NAMALWA (cell line): ENCODE measurements at places on chromosomes 3 and 15.

GRCh38 chr3:113274425-113275257, 63.3 kb downstream of the BOC start:
- no peak for DNase-seq

GRCh38 chr3:32994045-32994444, 42.6 kb downstream of the CCR4 start:
- no peak for DNase-seq

DNA sequence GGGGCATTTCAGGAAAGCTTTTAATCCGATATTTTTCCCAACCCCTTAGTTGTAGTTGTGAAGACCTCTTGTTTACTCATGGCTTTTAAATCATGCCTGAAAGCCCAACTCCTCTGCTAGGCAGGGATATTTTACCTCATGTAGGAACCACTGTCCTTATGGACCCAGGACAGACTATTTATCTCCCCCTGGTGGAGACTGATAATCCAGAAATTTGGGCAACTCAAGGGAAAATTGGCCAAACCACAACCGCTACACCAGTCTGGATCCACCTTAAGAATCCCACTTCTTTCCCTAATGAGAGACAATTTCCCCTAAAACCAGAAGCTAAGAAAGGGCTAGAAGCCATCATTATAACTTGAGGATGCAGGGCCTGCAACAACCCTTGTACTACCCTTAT, 248.1 kb upstream of the STAC start:
- DNase-seq, result peak; percentile 6

GRCh38 chr15:101733545-101733944, 9.3 kb upstream of the TARS3 start:
- DNase-seq, result no peak

- DNase-seq, result no peak
Observed at GRCh38 chr3:70506775-70507174, 194.3 kb upstream of the MDFIC2 start.

DNA sequence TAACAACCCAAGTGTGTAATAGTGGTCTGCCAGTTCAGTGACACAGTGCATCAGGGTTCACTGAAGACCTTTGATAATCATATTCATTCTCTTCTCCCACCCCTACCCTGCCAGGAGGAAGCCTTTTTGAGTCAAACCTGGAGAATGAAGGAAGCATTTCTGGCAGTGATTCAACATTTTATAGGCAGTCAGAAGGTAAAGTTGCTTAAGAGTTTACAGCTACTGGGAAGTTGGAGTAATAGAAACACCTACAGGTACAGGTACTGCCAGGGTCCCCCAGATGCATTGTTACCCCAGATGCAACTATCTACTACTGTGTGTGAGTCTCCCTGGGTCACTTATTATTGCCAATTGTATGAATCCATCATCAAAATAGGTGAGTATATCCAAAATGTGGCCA, 146.9 kb upstream of the EIF1B start:
- no peak for DNase-seq

DNA sequence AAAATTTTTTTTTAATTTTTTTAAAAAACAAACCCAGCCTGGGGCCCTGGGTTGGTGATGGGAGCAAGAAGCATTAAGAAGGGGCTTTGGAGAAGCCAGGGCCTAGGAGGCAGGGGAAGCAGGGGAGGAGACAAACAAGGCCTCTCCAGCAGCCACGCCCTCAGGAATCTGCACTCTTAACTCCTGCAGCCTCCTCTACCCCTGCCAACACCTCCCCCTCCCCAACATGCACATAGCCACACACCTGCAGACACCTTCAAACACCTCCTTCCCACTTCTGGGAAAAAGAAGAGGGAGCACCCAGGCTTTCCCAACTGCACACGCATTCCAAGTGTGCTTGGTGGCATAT, 2.7 kb upstream of the DCAF1 start:
- DNase-seq, result no peak

GRCh38 chr3:102206511-102207031, 228.2 kb upstream of the ZPLD1 start:
- DNase-seq, result no peak

- DNase-seq, result no peak
Observed at GRCh38 chr3:132783152-132783551, 60.9 kb upstream of the NPHP3 start.

GRCh38 chr3:48474619-48475018, 28.1 kb downstream of the ATRIP start:
- no peak for DNase-seq

- no peak for DNase-seq
Observed at GRCh38 chr3:14358426-14359211, 43.8 kb upstream of the SLC6A6 start.

DNA sequence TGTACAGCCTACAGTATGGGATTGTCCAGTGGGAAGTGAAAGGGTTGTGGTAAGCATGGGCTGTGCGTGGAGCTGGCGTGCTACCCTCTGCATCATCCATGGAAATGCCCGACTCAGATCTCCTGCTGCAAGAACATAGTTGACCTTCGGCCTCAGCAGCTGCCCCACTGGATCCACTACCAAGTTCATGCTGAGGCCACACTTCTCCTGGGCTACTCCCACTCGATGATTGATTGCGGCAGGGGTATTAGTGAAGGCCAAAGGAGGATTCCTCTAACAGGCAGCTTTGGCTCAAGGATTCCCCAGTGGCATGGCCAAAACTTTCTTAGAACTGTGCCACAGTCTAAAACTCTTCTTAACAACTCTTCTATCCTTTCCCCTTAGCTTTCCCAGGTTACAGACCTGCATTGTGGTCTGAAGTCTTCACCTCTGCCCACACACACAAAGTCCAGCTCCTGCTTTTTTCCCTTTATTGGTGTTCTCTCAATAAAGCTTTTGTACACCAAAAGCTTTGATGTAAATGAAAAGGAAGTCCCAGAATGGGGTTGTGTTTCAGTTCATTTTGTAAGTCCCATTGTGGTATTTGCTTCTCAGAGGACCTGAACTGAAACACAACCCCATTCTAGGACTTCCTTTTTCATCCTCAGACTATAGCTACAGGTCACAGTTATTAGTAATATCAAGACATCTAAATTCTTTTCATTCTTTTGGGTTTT, 4.9 kb upstream of the TBC1D5 start:
- no peak for DNase-seq

GRCh38 chr3:70557976-70558375, 245.5 kb upstream of the MDFIC2 start:
- DNase-seq, result no peak

- DNase-seq, result no peak
Observed at GRCh38 chr3:117628823-117629291, 919.3 kb downstream of the TUSC7 start.

- DNase-seq, result no peak
Observed at GRCh38 chr15:77747175-77748077, 114.7 kb upstream of the LINGO1 start.

- no peak for DNase-seq
Observed at GRCh38 chr15:40787344-40787841, 17.6 kb downstream of the C15orf62 start.

DNA sequence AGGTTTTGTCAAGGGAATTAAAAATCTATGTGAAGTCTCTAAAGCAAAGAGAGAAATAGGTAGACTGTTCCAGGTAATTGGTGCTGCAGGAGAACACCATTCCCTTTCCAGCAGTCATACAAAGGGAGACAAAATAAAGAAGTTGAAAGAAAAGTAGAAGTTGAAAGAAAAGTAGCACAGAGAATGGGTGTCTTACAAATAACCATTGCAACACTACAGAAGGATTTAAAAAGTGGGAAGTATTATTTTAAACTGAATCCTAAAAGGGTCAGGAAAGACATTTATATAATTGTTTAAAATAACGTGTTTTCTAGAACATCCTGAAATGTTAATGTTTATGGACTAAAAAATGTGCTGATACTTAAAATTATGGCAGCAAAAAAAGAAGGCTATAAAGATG, 223.8 kb downstream of the RSRC1 start:
- DNase-seq, result no peak

DNA sequence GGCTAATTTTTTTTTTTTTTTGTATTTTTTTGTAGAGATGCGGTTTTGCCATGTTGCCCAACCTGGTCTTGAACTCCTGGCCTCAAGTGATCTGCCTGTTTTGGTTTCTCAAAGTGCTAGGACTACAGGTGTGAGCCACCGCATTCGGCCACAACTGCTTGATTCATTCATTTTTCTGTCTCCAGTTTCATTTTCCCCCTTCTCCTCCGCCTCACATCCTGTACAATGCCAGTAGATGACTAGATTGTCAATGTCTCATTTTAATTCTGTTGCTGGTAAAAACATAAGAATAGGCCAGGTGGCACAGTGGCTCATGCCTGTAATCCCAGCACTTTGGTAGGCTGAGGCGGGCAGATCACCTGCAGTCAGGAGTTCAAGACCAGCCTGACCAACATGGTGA, 12.0 kb upstream of the ZNF592 start:
- DNase-seq, result peak; percentile 70

GRCh38 chr3:190175490-190175889, 54.8 kb upstream of the P3H2 start:
- DNase-seq, result no peak

DNA sequence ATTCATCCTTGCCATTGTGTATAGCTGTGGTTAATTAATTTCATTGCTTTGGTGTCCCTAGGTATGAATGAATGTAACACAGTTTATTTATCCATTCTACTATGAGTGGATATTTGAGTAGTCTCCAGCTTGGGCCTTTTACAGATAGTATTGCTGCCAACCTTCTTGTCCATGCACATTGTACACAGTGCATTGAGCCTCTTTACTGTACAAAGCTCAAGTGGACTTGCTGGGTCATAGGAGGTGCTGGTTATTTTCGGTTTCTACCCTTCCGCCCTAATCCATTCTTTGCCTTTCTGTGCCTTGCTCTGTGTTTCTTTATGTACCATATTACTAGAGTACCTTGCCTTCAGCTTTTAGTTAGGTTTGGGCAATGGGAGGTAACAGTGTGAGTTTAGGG, 60.7 kb downstream of the DUT start:
- no peak for DNase-seq

DNA sequence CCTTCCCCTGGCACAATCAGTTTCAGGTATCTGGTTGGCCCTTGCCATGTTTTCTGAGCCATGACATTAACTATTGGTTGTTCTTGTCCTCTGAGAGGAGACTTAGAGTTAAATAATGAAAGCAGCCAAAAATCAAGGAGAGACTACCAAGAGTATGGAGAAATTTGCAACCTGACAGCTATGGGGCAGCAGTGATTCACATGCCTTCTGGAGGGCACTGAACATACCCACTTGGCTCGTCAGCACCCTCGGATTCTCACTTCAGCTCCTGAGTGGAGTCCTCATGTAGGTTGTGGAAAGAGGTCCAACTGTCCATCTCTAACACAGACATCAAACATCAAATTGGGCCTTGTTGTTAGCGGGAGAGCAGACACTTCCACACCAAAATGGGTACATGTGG, 265.6 kb downstream of the EBLN2 start:
- DNase-seq, result no peak

DNA sequence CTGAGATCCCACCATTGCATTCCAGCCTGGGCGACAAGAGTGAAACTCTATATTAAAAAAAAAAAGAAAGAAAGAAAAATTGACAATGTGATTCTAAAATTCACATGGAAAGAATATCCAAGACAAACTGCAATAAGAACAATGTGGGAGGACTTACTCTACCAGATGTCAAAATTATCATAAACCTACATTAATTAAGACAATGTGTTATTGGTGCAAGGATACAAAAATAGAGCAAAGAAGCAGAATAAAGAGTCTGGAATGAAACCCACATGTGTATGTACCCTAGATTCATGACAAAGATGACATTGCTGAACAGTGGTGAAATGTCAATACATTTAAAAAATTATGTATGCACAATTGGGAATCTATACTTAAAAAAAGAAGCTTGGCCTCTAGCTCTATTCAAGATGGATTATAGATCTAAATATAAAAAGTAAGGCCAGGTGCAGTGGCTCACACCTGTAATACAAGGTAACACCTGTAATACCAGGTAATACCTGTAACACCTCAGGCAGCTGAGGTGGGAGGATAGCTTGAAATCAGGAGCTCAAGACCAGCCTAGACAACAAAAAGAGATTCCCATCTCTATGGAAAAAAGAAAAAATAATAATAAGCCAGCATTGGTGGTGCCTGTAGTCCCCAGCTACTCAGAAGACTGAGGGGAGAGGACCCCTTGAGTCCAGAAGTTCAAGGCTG, 45.7 kb downstream of the ZBTB11 start:
- no peak for DNase-seq

- DNase-seq, result no peak
Observed at GRCh38 chr3:143306407-143306806, 186.8 kb downstream of the CHST2 start.

GRCh38 chr3:14241716-14242115, 63.1 kb downstream of the LSM3 start:
- no peak for DNase-seq

GRCh38 chr15:60477164-60477563, 1.8 kb downstream of the ICE2 start:
- no peak for DNase-seq

- DNase-seq, result peak; percentile 31
Observed at GRCh38 chr3:129224984-129225393, 24.4 kb upstream of the COPG1 start.

DNA sequence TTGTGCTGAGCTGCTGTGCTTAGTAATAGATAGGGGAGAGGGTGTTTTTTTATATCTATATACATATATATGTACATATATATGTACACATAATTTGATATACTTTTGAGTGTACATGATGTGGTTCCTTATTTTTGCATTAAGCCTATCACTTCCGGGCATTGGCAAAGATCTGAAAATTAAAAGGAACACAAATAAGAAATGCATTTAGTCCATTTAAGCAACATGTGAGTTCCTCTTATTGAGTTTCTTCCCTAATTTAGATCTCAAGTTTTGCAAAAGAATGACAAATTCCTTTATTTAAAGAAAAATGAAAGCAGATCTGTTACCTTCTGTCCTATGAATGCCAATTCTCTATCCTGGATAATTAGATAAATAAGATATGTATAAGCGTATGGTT, 435.1 kb downstream of the LPP start:
- no peak for DNase-seq

- DNase-seq, result peak; percentile 21
Observed at GRCh38 chr3:119831022-119831421, 49.1 kb downstream of the NR1I2 start.

GRCh38 chr3:189586941-189587663, 44.1 kb upstream of the TP63 start:
- no peak for DNase-seq

- DNase-seq, result no peak
Observed at GRCh38 chr3:133895208-133896001, at the start of gene RAB6B. TSS of gene RAB6B (minus strand) at chr3:133895882. CDS start at chr3:133895466, 416 bp downstream.

- DNase-seq, result no peak
Observed at GRCh38 chr15:77001351-77001750, 6.4 kb downstream of the PSTPIP1 start.

DNA sequence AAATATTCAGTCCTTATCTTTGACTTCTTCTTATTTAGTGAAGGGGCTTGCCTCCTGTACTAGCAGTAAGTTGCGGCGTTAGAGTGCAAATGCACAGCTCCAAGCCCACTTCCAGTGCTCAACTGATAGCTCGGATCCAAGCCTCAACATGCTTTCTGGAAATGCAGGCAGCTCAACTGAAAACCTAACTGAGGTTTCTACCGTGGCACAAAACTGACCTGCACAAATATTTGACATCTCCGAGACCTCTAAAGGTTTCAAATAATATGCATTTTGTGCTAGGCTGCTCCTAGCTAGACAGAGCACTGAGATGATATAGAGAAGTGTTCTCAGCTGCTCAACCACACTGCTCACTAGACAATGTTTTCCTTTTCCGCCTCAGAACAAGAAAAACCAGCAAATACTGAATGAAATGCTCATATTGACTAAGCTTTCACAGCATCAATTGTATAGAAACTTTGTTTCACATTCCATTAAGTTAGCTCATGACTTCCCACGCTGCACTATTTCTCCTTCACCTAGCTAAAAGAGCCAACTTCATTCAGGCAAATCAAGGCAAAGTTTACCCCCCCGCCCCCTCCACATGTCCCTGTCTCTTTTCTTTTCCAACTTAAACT, 822 bp downstream of the ZNF385D start:
- DNase-seq, result no peak
